ENCODE measurements at places on chromosomes 12 and 14.

GRCh38 chr12:52647601-52648000, 4.4 kb downstream of the KRT2 start:
- no peak for DNase-seq

DNA sequence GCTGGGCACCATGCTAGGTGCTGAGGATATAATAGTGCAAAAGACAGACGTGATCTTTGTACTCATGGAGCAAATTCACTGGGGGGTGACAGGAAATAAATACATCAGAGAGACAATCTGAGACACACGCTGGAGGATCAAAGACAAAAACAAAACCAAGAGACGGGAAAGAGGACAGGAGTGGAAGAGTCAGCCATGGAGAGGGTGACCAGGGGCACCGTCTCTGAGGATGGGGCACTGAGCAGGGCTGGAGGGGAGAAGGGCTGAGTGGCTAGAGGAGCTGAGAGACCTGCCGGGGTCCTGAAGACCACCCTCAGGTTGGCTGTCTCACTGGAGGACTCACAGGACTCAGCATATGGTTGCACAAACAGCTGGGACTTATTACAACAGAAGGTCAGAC, 81.9 kb downstream of the TMEM132D start:
- DNase-seq = no peak

GRCh38 chr12:3587402-3588013, 96.5 kb downstream of the PRMT8 start:
- DNase-seq = no peak

DNA sequence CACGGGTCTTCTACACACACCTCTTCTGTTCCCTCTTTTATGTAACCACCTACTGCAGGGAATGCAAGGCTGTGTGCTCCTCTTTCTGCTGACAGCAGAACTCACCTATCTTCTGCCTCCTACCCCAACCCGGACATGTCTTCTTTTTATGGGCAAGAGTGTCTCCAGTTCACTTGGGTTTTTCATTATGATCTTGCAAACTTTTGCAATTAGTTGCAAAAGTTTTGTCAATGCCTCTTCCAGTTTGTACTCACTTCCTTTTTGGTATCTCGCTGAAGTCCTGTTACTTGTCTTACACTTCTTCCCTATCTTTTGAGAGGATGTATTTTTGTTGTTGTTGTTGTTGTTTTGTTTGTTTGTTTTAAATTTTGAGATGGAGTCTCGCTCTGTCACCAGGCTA, 50.6 kb downstream of the DRAM1 start:
- DNase-seq = no peak

DNA sequence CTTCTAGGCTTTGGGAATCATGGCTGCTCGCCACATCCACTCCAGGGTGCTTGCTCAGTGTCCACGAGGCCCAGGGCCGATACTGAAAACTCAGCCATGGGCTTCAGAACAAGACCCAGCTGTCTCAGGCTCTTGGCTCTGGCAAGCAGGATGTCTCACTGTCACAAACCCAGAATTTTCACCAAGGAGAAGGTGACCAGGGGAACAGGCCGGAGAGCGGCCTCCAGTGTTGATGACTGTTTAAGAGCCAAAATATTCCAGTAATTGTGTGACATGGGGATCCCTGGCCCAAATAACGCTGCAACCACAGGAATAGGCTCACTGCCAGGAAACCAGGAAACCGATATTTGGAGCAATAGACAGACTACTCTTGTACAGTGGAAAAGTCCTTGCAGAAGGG, 9.8 kb upstream of the SERPINA5 start:
- no peak for DNase-seq

GRCh38 chr12:116122628-116123027, 154.9 kb downstream of the MED13L start:
- DNase-seq = no peak

DNA sequence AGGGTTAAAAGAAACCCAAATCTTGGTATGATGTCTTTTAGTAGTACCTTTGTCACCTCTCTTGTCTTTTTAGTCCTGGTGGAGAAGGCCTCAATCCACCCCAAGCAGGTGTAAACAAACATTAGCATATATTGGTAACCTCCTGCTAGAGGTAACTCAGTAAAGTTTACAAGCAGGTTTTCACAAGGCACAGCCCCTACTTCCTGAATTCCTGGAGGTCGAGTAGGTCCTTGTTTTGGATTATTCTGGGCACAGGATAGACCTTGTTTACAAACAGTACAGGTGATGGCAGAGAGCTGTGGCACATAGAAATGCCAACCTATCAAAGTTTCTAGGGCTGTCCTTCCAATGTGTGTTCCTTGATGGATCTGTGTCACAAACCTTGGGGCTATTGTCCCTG, 99.1 kb downstream of the ALG10 start:
- DNase-seq = no peak

GRCh38 chr14:74940956-74941565, 14.3 kb downstream of the PGF start:
- no peak for DNase-seq

- peak; percentile 65 for DNase-seq
Observed at GRCh38 chr14:103521438-103521950, 1.1 kb downstream of the CKB start.

GRCh38 chr14:34707722-34708121, 6.7 kb downstream of the CFL2 start:
- no peak for DNase-seq

DNA sequence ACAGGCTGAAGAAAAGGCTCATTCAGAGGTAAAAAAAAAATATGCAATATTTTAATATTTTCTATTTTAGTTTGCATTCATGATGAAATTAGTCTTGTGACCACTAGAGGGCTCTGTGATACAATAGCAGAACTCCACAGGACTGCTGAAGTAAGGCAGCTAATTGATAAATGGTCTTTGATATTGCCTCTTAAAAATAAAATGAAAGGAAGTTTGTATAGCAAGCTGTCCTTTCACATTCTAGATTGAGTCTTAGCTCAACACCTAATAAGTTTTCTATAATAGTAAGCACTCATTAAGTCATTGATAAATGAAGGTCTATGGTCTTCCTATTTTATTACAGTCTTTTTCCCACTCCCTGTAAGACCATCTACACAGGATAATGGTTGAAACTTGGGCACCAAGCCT, 315.7 kb downstream of the NAV3 start:
- no peak for DNase-seq

DNA sequence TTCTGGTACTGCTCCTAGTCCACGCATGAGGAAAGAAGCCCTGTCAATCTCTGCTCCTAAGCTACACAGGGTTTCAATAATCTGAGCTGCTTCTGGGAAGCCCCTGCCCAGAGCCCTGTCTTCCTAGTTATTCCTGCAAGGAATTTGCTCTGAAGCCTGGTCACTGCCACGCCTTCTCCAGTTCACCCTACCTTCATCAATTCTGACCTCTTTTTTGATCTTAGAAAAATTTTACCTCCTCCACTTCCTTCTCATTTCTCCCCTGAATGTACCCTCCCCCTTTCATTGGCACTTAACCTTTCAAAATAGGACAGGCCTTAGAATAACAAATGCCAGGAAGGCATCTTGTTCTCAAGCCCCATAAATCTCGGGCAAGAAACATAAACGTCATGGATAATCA, 14.9 kb upstream of the LRRK2 start:
- DNase-seq = peak; percentile 23
